T-helper 2 cell treated with Interferon-gamma antibody and Interleukin-4, amounts not matched to agents 100 ng/mL and 5 ng/mL, for 36 hours (primary cell): ENCODE measurements at places on chromosomes 6 and 20. TPM values are rescaled to one million over a fixed set of nuclear protein-coding genes. Genes with fewer than 3 reads are reported as not detected.

The CFB gene
- total RNA-seq: not detected in 2 replicates

The RSPH4A gene
- 0.27 and 0.32 TPM in 2 replicates for total RNA-seq

The PTGIS gene
- 22.7 and 23.7 TPM in 2 replicates for total RNA-seq

The FAM110A gene
- 19.1 and 19.4 TPM in 2 replicates for total RNA-seq

The OTOR gene
- not detected in 2 replicates for total RNA-seq

The HCRTR2 gene
- total RNA-seq: not detected in 2 replicates

The BACH2 gene
- 33.2 and 35.2 TPM in 2 replicates for total RNA-seq

The KIAA1755 gene
- total RNA-seq: not detected in 2 replicates

The LY6G6C gene
- 0.25 TPM in 1 of 2 replicates, not detected in the other for total RNA-seq

The ELOVL4 gene
- total RNA-seq: 0.43 and 0.70 TPM in 2 replicates

The CCR6 gene
- not detected in 2 replicates for total RNA-seq

The CLIC5 gene
- total RNA-seq: 2.6 and 3.6 TPM in 2 replicates

The CCN5 gene
- not detected in 2 replicates for total RNA-seq

The CST2 gene
- total RNA-seq: not detected in 2 replicates

The EXOC2 gene
- 33.5 and 34.7 TPM in 2 replicates for total RNA-seq

The NUP153 gene
- total RNA-seq: 93.9 and 94.3 TPM in 2 replicates

The LATS1 gene
- total RNA-seq: 37.9 and 40.1 TPM in 2 replicates

The DEFB132 gene
- total RNA-seq: not detected in 2 replicates

The EYS gene
- not detected in 2 replicates for total RNA-seq

The CAGE1 gene
- total RNA-seq: 0.16 TPM in 1 of 2 replicates, not detected in the other

The IL20RA gene
- total RNA-seq: not detected in 2 replicates

The CSNK2B gene
- 220 and 229 TPM in 2 replicates for total RNA-seq

The BPIFB4 gene
- not detected in 2 replicates for total RNA-seq

The OOEP gene
- total RNA-seq: 0.66 and 0.84 TPM in 2 replicates

The IMPG1 gene
- total RNA-seq: not detected in 2 replicates

The USP49 gene
- 7.1 and 7.3 TPM in 2 replicates for total RNA-seq

The C20orf202 gene
- total RNA-seq: 0.11 TPM in 1 of 2 replicates, not detected in the other

The TNFAIP3 gene
- total RNA-seq: 52.6 and 53.9 TPM in 2 replicates
